ENCODE measurements at places on chromosomes 12 and 14.

- DNase-seq: no peak
Observed at GRCh38 chr12:47268501-47269454, 189.0 kb upstream of the AMIGO2 start.

GRCh38 chr12:5567016-5567725 is 135.3 kb downstream of the NTF3 start:
- no peak for DNase-seq

DNA sequence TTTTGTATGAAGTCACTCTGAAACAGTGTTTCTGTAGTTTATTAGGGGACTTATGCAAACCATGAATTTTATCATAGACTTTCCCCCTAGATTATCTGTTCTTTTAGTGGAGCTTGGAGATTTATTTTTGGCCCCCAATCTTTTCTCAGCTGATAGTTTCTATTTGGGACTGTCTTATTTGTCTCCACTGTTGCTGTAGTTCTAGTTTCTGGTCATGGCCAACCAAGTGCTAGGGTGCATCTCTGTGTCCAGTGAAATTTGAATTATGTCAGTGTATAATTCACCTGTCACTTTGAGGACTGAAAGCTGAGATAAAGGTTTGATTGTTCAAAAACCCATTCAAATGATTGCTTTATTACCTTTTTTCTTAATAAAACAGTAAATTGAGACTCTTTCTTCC is 61.3 kb downstream of the KTN1 start:
- DNase-seq: no peak

DNA sequence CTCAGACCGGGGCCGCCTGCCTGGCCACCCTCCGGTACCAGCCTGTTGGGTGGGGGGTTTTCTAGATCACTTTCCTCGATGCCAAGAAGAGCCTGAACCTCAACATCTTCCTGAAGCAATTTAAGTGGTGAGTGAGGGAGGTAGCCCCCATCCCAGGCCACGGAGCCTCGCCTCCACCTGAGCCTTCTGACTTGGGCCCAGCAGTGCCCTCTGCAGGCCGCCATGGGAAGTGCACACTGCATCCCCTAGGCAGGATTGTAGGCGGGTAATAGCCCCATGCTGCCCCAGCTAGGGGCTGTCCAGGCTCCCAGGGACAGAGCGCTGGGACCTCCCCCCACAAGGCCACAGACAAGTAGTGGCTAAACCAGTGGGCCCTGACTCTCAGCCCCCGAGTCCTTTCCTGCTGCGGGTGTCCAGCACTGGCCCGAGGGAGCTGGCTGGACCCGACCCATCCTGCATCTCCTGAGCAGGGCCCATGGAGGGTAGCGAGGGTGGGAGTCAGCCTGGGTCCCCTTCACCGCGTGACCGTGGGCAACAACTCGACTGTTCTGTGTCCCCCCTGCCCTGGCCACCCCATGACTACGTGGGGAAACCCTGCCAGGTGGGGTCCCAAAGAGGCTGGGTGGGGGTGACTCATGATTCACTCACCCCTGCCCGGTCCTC is 15.3 kb upstream of the ADSS1 start:
- DNase-seq: peak; percentile 98

DNA sequence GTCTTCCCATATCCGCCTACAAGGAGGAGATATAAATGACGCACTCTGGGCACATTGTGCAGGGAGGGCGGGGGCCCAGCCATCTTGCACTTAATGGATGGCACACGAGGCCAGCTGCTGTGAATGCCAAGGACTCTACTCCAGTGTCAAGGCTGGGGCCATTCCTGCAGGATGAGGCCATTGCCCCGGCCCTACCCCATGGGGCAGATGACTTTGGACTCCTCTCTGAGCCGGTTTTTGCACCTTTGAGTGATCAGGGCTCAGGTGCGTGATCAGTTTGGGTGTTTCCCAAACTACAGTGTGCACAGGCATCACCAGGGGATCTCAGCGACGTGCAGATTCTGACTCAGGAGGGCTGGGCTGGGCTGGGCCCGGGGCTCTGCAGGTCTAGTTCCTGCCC is 16.1 kb downstream of the MMAB start:
- DNase-seq: no peak

DNA sequence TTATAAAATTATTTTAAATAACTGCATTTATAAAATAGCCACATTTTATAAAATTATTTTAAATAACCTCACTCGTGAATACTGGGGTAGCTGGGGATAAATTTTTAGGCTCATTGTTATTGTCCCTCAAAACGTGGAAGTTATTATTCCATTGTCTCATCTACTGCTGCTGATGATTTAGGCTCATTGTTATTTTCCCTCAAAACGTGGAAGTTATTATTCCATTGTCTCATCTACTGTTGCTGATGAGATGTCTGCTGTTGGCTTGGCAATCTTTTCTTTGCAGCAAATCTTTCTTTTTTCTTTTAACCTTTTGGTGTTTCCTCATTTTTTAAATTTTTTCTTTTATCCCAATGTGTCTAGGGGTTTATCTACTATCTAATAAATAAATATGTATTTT is 182.6 kb upstream of the PZP start:
- DNase-seq: no peak

DNA sequence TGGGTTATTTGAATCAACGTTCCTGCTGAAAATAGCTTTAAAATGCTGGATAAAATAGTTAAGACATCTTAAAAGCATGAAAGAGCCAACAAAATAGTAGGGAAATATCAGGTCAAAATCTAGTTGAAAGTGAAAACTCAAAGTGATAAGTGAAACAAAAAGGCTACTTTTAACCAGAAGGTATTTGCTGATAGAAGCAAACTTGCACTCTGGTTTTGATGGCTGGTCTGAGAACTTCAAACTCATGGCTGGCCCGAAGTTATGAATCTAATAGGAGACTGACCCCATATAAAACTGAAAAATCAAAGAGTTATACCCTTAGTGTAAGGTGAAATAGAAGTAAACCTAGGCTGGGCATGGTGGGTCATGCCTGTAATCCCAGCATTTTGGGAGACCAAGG is 66.3 kb upstream of the HOXC13 start:
- DNase-seq: no peak

GRCh38 chr14:35401422-35402265 is 2.9 kb downstream of the NFKBIA start:
- DNase-seq: no peak

GRCh38 chr14:89202413-89203190 is 214.4 kb downstream of the FOXN3 start:
- DNase-seq: no peak

GRCh38 chr12:102227954-102228353 is 30.3 kb upstream of the PMCH start:
- DNase-seq: no peak

- no peak for DNase-seq
Observed at GRCh38 chr14:34453226-34453625, 8.8 kb downstream of the SPTSSA start.

GRCh38 chr14:57686304-57686703 is 179.6 kb downstream of the SLC35F4 start:
- no peak for DNase-seq

GRCh38 chr12:109932878-109933503 is 32.9 kb downstream of the TCHP start:
- DNase-seq: no peak

DNA sequence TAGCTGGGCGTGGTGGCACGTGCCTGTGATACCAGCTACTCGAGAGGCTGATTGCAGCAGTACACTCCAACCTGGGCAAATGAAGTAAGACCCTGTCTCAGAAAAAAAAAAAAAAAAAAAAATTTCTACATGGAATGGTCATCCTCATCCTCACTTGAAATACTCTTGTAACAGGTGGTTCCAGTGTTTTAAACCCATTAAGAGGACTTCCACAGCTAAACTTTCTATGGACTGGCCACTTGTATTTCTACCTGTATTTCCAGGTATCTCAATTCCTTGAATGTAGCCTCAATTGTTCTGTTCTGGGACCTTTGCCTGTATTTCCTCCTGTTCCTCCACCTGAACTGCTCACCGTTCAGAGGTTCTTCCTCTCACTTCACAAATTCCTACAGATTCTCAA is 11.8 kb upstream of the PHLDA1 start:
- no peak for DNase-seq

- peak; percentile 27 for DNase-seq
Observed at GRCh38 chr14:96268431-96269358, 12.7 kb downstream of the BDKRB1 start.

- DNase-seq: no peak
Observed at GRCh38 chr12:19692091-19692490, 252.8 kb downstream of the AEBP2 start.

- no peak for DNase-seq
Observed at GRCh38 chr12:47207340-47207717, 127.6 kb upstream of the AMIGO2 start.

DNA sequence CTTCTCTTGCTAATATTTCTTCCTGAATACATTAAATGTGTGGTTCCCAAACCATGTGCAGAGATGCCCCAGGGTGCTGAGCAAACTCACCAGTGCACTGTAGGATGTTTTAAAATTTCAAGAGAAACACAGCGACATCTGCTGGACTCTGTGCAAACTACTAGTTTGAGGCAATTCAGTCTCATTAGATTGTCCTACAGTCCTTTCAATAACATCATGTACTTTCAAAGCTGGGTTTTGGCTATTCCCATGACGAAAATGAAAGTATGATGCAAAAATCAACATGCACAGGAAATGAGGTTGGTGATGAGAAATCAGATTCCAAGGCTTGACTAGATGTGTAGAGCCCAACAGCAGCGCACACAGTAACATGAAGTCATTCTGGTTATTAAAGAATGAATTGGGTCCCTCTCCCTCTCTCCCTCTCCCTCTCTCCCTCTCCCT is 66.3 kb downstream of the CLIP1 start:
- DNase-seq: peak; percentile 34

DNA sequence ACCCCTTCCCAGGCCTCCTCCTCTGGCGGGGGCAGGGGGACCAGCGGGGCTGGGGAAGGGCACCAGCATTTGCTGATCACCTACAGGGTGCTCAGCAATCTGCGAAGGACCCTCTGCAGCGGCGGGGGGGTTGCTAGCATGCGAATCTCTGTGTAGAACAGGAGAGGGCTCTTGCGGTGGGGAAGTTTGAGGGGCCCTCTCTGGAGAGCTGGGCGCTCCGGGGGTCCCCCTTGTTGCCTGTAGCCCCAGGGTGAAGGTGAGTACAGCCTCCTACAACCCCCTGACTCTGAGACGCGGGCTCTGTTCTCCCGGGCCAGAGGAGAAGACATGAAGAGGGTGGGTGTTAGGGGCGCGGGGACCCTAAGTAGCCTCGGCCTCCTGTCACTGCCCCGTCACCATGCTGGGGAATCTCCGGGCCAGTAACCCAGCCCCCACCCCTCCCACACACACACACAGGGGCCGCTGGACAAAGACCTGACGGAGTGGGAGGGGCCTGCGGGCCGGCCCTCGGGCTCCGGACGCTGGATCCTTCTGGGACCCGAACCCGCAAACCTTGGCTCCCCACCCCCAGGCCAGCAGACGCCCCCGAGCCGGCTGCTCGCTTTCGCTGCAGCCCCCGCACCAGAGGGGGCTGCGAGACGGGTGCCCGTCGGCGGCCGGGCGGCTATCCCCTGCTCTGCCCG is 734 bp downstream of the FIGNL2 start:
- peak; percentile 87 for DNase-seq

DNA sequence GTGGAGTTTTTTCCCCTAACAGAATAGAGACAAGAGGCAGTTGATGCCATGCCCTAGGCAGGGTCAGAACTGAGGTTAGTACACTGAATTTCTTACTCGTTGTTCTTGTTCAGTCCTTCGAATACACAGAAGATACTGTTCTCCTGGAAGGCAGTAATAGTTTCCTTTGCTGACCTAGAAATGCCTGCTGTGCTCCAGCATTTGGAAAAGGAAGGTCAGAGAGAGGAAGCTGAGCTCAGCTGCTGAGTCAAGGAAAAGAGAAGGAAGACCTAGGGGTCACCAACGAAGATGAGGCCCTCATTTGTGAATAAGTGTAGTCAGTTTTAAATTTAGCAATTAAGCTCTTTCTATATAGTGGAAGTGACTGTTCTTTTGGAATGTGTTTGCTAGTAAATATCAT is 100.1 kb downstream of the CRADD start:
- DNase-seq: no peak

GRCh38 chr12:58361056-58361455 is 419.7 kb downstream of the ATP23 start:
- no peak for DNase-seq

GRCh38 chr12:12660201-12660600 is 35.8 kb downstream of the GPR19 start:
- DNase-seq: no peak

DNA sequence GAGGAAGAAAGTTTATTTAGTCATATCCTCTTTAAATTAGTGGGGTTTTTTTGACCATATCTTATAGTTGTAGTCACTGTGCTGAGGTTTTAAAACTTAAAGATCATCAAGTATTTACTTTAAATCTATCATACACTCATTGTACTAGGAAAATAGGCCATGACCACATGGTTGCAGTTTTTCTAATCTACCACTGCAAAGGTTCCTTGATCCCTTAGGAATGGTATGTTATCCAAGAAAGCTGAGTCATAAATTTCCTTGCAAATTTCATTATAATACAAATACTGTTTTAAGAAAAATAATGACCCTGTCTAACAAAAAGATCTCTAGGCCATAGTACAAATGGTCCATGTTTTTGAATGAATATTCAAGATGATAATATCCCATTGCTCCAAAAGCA is 74.7 kb downstream of the DBX2 start:
- DNase-seq: no peak

- no peak for DNase-seq
Observed at GRCh38 chr12:110689281-110690126, 589 bp upstream of the HVCN1 start.

DNA sequence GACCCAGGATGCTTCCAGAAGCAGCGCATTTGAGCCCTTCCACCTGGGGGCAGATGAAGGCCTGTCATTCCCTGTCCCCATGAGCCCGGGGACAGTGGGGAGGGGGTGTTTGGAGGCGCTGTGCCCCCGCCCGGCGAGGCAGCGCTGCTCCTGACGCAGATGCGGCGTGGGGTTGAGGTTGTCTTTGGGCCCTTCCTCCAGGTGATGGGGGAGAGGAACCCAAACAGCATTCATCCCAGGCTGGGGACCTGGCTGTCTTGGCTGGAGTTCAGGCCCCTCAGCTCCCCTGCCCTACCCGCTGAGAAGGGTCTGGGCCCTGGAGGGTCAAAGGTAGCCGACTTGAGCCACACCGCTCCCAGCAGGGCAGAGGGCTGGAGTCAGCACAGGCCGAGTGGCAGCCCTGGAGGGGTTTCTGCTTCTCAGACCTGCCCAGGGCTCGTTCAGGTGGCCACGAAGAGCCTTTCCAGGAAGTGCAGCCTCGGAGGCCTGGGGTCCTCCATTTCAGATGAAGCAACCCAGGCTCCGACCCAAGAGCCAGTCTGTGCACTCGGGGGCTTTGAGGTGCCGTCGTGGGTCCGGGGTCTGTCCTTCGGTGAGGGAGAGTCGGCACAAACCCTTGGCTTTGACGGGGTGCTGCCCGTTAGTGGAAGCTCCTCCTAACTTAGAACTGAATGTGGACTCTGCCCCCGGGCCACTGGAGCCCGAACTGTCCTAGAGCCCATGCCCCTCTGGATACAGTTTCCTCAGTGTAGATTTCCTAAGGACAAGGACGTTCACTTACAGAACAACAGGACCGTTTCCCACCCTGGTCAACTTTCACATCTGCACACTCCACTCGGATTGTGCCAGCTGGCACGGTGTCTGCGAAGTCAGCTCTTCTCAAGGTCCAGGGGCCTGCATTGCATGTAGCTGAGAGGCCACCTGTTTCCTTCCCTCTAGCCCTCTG is 16.1 kb downstream of the ACADS start:
- no peak for DNase-seq
